ENCODE measurements at places on chromosomes 2 and 18. TPM values are rescaled to one million over a fixed set of nuclear protein-coding genes. Genes with fewer than 3 reads are reported as not detected.

TSPYL6 gene
- total RNA-seq, result 0.11 TPM

KRTCAP3 gene
- not detected for total RNA-seq

- no peak for DNase-seq
Measured at GRCh38 chr2:233840520-233840919, 13.8 kb downstream of the HJURP start.

GRCh38 chr18:11052800-11053199 lies 96.6 kb downstream of the PIEZO2 start:
- DNase-seq, result no peak

DNA sequence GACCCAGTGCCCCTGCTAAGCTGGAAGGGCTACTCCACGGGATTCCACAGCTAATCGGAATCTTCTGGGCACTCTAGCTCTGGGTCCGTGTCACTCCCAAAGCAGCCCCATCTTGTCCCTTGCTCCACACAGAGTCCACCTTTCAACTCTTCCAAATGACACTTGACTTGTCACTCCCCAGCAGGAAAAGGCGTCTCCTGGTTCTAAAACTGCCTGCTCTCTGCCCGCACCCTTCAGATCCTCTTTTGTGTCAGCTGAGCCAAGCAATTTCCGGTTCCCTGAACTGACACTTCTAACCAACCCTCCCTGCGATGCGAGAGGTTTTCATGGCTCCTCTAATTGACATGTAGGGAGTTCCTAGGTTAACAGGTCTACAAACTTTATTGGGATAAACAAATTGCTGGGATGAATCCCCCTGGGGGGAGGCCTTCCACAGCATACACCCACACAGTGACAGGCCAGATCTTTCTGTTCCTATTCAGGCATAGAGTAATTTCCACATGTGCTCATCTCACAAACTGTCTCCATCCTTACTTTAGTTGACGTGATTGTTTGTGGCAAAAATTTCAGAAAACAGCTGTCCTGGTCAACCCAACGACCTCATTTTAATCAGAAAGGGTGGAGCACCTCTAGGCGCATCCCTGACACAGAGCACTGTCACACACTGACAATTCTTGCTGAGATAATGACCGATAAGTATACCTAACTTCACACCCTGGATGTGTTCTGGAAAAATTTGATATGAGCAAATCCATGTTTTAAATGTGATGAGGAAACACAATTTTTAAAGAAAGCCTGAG lies 104.9 kb downstream of the RBMS1 start:
- peak; percentile 88 for DNase-seq

GRCh38 chr18:49988733-49989132 lies 175.4 kb upstream of the ACAA2 start:
- DNase-seq, result no peak

- DNase-seq, result no peak
Measured at GRCh38 chr18:35241448-35241804, 592 bp downstream of the ZNF397 start.

GRCh38 chr2:222159221-222159620 lies 139.6 kb downstream of the PAX3 start:
- no peak for DNase-seq
